Stimulated activated CD4-positive, alpha-beta T cell treated with anti-CD3 and anti-CD28 coated beads, TNF-alpha, amount 100 ng/mL, for 1 hour (primary cell): ENCODE measurements at places on chromosomes 6 and 20.

DNA sequence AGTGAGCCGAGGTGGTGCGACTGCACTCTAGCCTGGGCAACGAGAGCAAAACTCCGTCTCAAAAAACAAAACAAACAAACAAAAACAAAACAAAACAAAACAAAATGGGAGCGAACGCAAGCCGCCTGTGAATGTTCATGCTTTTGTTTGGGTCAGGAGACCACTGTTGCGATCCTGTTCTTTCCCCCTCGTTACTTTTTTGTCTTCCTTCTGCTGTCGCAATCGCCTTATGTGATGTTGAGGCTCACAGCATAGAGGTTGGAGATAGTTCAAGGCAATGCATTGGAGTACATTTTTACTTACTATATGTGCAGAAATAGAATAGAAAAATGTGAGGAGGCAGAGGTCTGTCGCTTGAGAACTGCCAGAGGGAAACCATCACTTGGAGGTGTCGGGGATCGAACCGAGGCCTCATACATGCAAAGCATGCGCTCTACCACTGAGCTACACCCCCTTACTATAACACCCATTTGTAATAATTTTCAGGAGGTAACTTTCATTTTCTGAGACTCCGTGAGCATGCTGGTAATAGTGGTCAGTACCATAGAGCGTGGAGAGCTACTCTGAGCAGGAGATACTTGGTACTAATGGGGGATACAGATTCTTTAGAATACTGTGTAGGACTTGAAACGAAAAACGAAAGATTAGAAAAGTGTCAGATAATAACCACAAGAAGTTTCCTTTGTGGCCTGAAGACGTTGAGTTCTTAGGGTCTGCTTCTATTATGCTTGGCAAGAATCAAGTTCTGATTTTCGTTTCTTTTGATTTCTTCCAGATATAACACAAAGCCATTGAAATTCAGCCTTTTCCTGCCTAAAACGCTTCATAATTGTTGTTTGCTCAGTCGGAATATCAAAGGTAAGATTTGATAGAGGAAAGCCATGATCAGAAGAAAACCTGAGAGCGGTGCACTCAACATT lies 121.1 kb downstream of the TRIM27 start:
- no peak for DNase-seq

DNA sequence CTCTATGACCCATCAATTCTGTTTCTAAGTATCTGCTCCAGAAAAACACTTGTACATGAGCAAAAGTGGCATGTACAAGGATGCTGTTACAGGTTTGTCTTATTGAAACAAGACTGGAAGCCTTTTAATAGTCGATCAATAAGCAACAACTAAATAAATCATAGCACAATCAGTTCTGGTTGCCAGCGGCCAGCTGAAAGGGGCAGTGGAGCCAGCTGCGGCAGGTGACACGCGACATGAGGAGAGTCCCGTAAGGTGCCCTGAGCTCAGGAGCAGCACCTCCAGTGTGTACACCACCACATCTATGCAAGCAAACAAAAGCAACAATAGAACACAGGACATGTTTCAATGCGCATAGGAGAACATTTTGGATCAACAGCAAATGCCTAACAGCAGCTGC lies 20.7 kb upstream of the NNAT start:
- DNase-seq: no peak

DNA sequence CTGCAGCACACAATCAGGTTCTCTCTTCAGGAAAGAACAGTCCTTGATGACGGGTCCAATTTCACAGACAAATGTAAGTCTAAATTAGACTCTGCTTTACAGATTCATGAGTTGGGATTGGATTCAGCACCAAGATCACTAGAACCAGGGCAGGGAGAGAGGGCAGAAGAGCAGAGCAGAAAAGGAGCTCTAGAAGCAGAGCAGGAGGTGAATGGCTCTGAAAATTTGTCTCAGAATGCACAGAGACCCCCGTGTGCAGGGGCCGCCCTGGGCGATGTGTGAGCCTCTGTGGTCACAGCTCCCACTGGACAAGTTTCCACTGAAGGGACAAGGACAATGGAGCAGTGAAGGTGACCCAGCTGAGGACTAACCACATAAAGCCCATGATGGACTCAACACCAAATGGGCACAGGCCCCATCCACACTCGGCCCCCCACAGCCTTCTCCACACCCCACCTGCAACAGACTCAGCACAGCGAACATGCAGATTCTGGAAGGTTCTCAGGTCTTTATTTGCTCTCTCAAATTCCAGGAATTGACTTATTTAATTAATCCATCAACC lies 3.5 kb downstream of the HLA-B start:
- no peak for DNase-seq

GRCh38 chr20:33915726-33916331 lies 77.9 kb upstream of the RALY start:
- no peak for DNase-seq

GRCh38 chr6:108838101-108838717 lies 10.0 kb upstream of the ARMC2 start:
- no peak for DNase-seq

- no peak for DNase-seq
Observed at GRCh38 chr6:124753562-124754105, 208.6 kb upstream of the RNF217 start.

DNA sequence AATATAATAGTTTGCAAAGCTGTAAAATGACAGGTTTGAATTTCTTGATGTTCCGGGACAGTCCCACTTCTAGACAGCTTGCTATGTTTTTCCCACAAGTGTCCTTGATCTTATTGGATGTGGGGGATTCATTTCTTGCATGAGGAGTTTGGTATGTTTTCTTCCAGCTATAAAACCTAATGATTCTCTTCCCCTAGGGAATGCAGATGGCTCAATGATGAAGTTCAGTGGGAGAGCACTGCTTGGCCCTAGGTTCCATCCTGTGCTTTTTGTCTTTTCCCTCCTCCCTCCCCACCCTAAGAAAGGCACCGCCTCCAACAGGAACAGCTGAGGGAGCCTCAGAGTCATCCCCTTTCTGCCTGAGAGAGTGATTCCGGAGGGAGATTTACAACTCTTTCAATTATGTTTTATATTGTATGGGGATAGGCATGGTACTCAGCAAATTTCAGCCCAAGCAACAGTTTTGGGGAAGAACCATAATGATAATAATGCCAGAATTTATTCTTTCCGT lies 149.2 kb downstream of the PHACTR1 start:
- DNase-seq: no peak

- no peak for DNase-seq
Observed at GRCh38 chr6:134875367-134875766, 74.5 kb downstream of the ALDH8A1 start.
